Activated CD4-positive, alpha-beta memory T cell treated with anti-CD3 and anti-CD28 coated beads for 36 hours (primary cell): ENCODE measurements at places on chromosomes 13 and 19.

DNA sequence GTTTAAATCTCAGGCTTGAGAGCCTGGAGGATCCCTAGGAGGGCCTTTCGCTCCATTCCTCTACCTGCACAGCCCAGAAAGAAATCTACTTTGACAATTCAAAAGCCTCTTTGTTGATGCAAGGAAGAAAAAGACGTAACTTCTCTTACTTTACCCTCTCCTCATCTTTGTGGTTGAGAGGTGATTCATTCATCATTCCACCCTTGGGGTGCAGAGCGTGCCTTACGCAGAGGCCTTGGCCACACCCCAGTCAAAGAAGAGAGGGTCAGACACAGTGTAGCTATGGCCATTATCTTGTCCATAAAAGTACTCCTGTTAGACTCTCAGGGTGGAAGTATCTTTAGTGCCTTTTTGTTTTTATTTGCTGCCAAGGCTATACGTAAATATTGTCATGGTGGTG lies 184.0 kb downstream of the IRS2 start:
- DNase-seq: no peak

DNA sequence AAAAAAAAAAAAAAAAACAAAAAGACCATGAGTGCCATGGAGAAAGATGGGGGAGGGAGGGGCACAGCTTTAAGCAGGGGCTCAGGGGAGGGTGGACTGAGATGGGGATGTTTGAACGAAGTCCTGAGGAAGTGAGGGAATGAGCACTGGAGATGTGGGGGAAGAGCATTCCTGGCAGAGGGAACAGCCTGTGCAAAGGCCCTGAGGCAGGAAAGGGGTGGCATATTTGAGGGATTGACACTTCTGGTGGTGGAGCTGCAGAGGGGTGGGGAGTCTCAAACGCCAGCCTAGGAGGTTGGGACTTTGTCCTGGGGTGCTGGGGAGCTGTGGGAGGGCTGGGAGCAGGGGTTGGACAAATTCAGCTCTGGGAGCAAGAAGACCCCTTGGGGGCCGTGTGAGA lies 29.2 kb downstream of the MYH14 start:
- DNase-seq: no peak

GRCh38 chr19:48582168-48582567 lies 24.4 kb upstream of the SPACA4 start:
- DNase-seq: no peak

DNA sequence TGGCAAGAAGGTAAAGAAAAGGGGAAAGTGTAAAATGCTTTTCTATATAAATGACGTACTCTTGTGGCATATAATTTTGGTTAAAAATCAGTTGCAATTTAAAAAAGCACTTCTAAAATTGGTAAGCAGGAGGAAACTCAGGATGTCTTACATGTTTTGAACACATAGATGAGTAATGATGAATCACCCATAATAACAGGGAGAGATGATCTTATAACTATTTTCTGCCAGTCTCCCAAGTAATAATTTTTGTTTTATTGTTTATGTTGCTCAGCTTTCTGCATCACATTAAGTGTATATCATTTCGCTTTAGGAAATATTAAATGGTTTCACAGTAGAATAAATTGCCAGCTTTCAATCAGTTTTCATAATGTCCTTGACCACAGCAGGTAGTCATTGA lies 1430.7 kb upstream of the PCDH20 start:
- no peak for DNase-seq

DNA sequence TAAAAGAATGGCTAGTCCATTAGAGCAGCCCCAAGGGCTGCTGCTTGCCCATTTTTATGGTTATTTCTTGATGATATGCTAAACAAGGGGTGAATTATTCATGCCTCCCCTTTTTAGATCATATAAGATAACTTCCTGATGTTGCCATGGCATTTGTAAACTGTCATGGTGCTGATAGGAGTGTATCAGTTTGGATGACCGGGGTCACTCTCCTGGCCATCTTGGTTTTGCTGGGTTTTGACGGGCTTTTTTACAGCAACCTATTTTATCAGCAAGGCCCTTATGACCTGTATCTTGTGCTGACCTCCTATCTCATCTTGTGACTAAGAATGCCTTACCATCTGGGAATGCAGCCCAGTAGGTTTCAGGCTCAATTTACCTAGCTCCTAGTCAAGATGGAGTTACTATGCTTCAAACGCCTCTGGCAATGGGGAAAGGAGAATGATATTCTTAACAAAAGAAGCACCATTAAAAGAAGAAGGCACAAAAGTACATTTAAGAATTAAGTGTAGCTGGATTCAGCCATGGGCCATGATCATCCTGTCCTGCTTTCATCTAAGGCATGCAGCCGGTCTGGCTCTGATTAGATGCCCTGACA lies 1156.0 kb downstream of the PCDH9 start:
- no peak for DNase-seq

DNA sequence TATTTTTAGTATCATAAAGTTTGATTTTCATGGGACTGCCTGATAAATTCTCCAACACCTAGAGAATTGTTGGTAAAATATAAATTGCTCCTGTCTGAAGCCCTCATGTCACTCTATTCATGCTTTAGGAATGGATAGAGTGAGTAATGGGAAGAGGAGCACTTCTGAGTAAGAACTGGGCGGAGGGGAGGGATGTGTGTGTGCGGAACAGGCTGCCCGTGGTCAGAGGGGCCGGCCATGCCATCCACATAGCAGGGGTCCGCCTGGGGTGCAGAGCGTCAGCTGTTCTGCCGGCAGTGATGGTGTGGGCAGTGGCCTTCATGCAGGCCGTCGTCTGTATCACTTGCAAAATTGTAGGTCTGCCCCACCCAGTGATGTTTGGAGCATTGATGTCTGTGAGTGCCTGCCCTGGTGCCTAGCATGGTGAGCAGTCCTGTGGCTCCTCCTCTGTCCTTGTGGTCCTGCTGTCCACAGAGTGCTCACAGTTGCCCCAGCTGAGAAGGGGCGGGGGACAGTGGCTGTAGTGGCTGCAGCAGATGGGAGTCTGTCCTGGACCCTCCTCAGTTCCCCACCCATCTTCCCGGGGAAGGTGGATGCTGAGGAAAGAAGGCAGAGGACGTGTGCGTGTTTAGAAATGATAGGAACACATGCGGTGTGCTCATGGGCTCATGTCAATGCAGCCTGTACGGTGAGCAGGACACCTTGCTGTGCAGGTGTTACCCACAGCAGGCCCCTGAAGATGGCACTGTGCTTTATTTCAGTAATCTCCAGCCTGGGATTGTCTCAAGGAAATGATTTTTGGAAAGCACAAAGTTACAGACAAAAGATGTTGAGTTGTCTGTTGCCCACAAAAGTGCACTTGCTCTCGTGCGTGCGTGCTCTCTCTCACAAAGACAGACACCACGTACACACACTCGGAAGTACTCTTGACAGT lies 49.4 kb upstream of the TEX29 start:
- no peak for DNase-seq

DNA sequence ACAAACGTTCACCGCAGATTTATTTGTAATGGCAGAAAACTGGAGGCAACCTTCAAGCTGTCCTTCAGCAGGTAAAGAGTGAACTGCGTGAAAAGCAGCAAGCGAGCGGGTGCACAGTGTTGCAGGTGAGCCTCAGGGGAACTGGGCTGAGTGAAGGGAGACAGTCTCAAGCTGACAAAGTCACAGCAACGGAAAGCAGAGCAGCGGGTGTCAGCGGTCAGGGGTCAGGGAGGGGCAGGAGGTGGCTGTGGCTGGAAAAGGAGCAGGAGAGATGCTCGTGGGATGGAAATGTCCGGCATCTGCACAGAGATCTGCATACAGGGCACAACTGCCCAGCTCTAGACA lies 8.5 kb upstream of the RASA3 start:
- DNase-seq: peak; percentile 67

DNA sequence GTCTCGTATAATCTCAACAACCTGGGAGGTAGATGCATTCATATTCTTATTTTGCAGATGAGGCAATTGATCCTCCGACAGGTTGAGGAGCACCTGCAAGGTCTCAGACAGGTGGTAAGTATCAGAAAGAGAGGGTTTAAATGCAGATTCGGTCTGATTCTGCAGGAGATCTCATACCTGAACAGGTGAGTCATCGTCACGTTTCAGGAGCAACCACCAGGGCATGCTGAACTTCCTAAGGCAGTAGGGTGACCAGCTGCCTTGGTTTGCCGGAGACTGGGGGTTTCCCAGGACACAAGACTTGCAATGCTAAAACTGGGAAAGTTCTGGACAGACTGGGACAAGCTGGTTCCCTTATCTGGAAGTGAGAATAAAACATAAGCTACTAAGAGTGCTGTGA lies 68.8 kb upstream of the TSHZ3 start:
- DNase-seq: no peak

- DNase-seq: no peak
Measured at GRCh38 chr19:33459222-33460090, 62.1 kb downstream of the PEPD start.

- no peak for DNase-seq
Measured at GRCh38 chr13:69857183-69857821, 250.3 kb upstream of the ATXN8OS start.

GRCh38 chr19:52226652-52227051 lies 36.8 kb downstream of the PPP2R1A start:
- peak; percentile 73 for DNase-seq

DNA sequence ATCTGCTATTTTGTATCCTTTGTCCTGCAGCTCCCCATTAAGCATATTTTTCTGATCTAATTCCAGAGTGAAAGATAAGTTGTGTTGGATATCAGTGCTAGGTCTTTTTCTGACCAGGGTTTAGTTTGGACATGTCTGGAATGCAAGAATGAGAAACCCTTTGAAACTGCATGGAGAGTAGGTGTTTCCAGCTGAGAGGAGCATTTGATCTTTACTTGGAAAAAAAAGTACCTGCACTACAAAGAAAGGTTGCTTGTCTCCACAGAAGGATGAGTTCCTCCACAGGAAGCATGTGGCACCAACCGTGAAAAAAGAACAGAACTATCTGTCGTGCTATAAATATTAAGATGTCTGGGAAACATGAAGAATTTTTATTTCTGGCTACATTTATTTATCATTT lies 36.6 kb upstream of the MED4 start:
- no peak for DNase-seq

DNA sequence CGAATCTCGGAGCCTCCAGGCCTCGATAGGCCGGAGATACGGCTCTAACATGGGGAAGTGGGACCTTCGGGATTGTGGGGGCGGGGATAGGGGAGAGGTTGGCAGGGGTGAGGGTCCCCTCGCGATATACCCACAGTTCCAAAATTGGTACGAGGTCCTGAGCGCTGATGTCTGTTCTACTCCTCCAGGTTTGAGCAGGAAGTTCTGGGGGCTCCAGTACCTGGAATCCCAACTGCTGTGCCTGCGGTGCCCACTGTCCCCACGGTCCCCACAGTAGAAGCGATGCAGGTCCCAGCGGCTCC lies 447 bp downstream of the RBM42 start:
- peak; percentile 16 for DNase-seq

GRCh38 chr19:33982706-33983105 lies 186.0 kb downstream of the KCTD15 start:
- no peak for DNase-seq

DNA sequence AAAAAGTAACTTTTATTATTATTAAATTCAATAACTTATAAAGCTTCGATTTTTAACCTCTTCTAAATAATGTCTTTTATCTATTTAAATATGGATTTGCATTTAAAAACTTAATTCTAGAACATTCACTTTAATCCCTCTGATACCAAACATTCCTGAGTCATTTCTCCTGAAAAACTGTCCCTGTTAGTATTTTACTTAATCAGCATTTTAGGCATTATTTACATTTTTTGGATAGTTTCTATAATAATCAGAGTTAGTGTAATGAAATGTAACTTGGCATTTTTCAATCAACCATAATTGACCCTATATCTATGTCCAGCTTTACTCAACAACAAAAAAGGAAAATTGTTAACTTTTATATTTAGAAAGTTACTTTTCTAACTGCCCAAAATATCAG lies 428.1 kb downstream of the PCDH17 start:
- no peak for DNase-seq

- no peak for DNase-seq
Measured at GRCh38 chr19:42017040-42017439, 23.0 kb upstream of the ATP1A3 start.

DNA sequence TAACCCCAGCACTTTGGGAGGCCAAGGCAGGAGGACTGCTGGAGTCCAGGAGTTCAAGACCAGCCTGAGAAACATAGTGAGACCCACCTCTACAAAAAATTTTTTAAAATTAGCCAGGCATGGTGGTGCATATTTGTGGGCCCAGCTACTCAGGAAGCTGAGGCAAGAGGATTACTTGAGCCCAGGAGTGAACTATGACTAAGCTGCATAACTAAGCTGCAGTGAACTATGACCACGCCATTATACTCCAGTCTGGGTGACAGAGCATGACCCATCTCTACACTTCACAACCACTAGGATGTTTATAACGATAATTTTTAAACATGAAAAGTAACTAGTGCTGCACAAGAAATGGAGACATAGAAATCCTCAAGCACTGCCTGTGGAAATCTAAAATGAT lies 352.7 kb upstream of the SGCG start:
- DNase-seq: no peak
